ENCODE measurements at places on chromosomes 4 and X.

DNA sequence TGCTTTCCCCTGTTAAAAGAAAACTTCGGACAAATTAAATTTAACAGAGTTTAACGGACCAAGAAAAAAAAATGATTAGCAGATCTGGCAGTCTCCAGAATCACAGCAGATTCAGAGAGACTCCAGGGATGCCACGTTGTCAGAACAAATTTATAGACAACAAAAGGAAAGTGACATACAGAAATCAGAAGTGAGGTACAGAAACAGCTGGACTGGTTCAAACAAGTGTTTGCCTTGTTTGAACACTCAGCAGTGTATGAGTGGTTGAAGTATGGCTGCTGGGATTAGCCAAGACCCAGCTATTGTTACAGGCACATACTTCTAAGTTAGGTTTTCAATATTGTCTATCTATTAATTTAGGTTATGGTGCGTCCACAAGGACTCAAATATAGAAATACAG is 19.1 kb downstream of the PIR start:
- no peak for DNase-seq

GRCh38 chr4:33482773-33483172 is 2761.5 kb downstream of the ARAP2 start:
- DNase-seq, result no peak

DNA sequence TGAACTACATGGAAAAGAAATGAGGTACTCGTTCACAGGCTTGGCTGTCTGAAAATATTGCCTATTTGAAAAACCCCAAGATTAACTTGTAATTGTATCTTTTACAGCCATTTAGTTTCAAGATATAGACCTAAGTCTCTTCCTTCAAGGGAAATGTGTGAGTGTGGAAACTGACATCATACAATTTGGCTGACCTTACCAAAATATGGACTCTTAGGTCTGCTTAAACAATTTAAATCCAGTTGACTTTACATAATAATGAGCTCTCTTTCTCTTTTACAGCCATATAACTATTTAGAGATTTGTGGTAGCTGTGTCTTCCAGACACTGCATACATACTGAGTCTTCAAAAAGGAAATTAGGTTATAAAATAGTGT is 186.9 kb downstream of the NR3C2 start:
- no peak for DNase-seq

- no peak for DNase-seq
Observed at GRCh38 chr4:113371111-113371510, 321.7 kb downstream of the ANK2 start.

GRCh38 chr4:54574500-54574899 is 83.3 kb upstream of the KIT start:
- DNase-seq, result no peak

- no peak for DNase-seq
Observed at GRCh38 chrX:41518127-41518840, 71.1 kb downstream of the NYX start.

DNA sequence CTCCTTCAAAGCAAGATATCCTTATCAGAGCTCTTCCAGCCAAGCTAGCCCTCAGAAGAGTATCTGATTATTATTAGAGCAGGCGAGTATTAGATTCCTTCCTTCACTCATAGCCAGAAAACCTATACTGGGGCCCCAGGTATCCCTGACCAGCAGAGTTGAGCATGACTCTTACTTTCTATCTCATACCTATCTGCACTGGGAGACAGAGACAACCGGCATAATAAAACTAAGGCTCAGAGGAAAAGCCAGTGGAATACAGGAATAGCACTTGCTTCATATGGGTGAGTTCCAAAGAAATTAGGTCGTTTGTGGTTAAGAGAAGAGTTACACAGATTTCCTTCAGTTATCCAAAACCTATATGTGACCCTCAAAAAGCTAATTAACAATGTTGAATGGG is 41.8 kb upstream of the COX7B2 start:
- DNase-seq, result no peak

DNA sequence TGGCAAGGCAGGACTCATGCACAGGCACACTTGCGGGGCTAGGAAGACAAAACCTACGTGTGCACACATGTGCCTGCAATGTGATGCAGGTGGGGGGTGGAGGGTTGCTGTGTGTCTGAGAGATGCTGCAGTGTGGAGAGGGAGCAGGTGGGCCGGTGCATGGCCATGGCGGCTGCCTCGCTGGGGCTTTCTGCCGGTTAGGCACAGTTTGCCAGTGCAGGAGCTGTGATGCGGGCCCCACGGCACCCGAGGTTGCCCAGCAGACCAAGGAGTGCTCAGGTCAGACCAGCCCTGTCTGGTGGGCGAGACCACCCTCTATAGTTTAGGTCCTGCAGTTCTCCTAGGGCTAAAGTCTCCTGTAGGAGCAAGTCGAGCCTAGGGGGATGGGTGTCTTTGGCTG is 4.4 kb upstream of the AFM start:
- no peak for DNase-seq

DNA sequence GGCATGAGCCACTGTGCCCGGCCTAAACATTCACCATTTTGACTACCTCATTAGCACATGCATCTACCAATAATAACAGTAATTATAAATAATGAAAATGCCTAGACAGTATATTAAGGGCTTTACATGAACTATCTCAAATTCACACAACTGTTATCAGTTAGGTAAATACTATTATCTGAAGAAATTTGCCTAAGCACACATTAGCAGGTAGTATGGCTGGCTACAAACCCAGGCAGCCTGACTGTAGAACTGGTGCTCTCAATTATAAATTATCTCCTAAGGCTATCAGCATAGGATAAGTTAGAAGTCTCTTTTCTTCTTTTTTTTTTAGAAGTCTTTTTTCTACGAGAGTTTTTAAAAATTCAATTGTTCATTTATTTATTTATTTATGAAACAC is 14.1 kb upstream of the CXorf38 start:
- no peak for DNase-seq

DNA sequence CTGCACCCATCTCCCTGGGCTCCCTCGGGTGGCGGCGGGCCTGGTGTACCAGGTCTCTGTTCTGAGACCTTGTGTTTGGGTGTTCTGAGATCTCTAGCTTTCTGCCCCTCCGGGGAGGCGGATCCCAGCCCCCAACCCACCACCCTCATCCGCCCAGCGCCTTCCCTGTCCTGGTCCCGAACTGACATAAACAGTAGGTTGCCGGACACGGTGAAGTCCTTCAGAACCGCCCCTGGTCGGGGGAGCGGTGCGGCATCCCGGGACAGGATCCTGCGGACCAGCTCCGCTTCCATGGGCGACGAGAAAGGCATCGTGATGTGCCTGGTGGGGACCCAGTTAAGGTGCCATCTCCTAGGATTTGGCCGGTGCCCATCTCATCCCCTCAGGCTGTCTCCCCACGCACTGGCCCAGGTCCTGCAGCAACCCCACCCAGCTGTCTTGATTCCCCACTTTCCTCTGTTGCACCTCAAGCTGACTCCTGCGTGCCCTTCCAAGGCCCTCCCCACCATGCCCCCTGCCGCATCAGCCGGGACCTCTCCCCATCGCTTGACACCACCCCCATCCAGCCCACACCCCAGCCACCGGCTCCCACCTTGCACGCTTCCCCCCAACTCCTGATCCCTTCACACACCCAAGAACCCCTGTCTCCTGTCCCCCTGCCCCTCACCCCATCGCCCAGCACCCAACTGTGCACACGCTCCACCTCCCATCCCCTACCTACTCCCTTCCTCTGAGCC is 900 bp downstream of the CTAG2 start:
- DNase-seq, result no peak

GRCh38 chr4:54930226-54930625 is 195.2 kb downstream of the KDR start:
- no peak for DNase-seq

GRCh38 chr4:127410201-127410600 is 222.6 kb upstream of the INTU start:
- no peak for DNase-seq
